Ascending aorta (tissue), 2 donors: ENCODE measurements at places on chromosomes 3 and 15. TPM values are rescaled to one million over a fixed set of nuclear protein-coding genes. Genes with fewer than 3 reads are reported as not detected.

Gene STAC
- total RNA-seq: 16.0 TPM

Gene UROC1
- not detected for total RNA-seq

Gene NMNAT3
- 1.2 TPM for total RNA-seq

Gene CELF6
- not detected for total RNA-seq

Gene TGM5
- total RNA-seq: not detected

Gene UTS2B
- total RNA-seq: 16.8 TPM

Gene BFSP2
- total RNA-seq: not detected

Gene AADACL2
- not detected for total RNA-seq

Gene HPS3
- 18.9 TPM for total RNA-seq

Gene DPPA4
- not detected for total RNA-seq

Gene IL5RA
- not detected for total RNA-seq

Gene NR2E3
- not detected for total RNA-seq

Gene TMEM207
- total RNA-seq: not detected

Gene LRRC49
- 23.1 TPM for total RNA-seq

- no peak overlapping the region for H3K27ac ChIP-seq
- no peaks in the 10 kb centered on the region for H3K27me3 ChIP-seq
- H3K4me3 ChIP-seq: no peak overlapping the region
- H3K36me3 ChIP-seq: no peaks in the 10 kb centered on the region
These were observed 35.2 kb downstream of the ABTB1 start for GRCh38 chr3:127707851-127708411.

DNA sequence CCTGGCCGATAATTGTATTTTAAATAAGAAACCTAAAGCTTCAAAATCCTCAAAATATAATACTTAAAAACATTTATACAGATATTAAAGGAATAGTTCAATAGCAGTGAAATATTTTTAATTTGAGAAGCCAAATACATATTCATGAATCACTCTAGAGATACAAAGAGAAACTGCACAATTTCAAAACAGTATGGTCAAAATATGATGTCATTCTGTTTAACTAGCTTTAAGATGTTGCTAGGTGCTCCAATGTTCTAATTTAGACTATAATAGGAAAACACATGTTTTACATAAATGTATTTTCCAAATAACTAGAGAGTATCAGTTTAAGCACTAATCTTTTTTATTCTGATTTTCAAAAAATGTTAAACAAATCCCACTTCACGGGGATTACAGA is 10.3 kb upstream of the NRROS start:
- H3K27me3 ChIP-seq: no peaks in the 10 kb centered on the region
- no peak for DNase-seq
- no peaks in the 10 kb centered on the region for H3K36me3 ChIP-seq
- no peak overlapping the region for H3K4me3 ChIP-seq
- no peaks in the 10 kb centered on the region for H3K4me1 ChIP-seq
- no peak overlapping the region for H3K27ac ChIP-seq

- H3K4me1 ChIP-seq: no peaks in the 10 kb centered on the region
- H3K36me3 ChIP-seq: peaks cover 56% of the 10 kb centered on the region
- no peak overlapping the region for H3K27ac ChIP-seq
These were observed 13.8 kb upstream of the TEX264 start for GRCh38 chr3:51657234-51657633.

- H3K36me3 ChIP-seq: no peaks in the 10 kb centered on the region
- DNase-seq: no peak
- no peak overlapping the region for H3K27ac ChIP-seq
- H3K27me3 ChIP-seq: no peaks in the 10 kb centered on the region
These were observed 177.3 kb downstream of the GAP43 start for GRCh38 chr3:115800489-115801075.

DNA sequence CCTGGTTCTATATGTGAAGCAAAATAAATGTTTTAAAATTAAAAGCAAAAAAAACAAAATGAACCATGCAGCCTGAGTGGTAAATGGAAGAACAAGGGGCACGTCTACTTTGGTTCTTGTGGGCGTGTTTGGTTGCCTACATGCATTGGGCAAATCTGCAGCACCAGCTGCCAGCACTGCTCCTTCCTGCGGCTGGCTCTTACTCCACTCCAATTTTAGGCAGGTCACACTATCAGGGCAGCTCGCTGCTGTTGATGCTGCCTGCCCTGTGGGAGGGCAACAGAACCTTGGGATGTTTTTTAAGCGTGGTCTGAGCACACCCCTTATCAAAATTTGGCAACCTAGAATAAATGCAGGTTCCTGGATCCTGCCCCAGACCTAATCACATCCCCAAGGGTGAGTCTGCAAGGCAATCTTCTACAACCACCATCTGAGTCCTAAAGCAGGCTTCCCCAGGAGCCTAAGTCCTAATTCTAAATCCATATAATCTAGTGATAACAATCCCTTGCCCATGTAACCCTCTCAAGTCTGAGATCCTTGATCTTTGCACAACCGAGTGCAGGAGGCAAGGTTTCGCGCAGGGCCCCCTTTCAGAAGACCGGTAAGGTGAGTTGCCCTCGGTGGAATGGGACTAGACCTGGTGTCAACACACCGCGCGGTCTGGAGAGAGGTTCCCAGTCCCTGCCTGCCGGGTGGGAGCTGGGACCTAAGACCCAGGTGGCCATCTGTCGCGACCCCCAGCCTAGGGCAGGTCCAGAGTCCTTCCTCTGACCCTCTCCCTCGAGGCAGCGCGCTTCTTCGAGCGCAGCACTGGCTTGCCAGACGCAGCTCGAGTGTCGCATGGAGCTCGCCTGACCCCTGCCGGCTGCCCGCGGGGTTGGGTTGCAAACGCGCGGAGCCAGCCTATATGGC is 15.9 kb downstream of the IVD start:
- no peaks in the 10 kb centered on the region for H3K27me3 ChIP-seq
- H3K27ac ChIP-seq: no peak overlapping the region
- peaks cover 13% of the 10 kb centered on the region for H3K4me1 ChIP-seq
- H3K36me3 ChIP-seq: peaks cover 16% of the 10 kb centered on the region

GRCh38 chr3:19945969-19946831 is 697 bp upstream of the RAB5A start:
- DNase-seq: peak; percentile 64
- peaks cover 21% of the 10 kb centered on the region for H3K4me1 ChIP-seq
- peak overlapping the region; percentile 100 for H3K27ac ChIP-seq
- no peaks in the 10 kb centered on the region for H3K27me3 ChIP-seq
- H3K36me3 ChIP-seq: no peaks in the 10 kb centered on the region

- no peaks in the 10 kb centered on the region for H3K27me3 ChIP-seq
- no peak for DNase-seq
- no peaks in the 10 kb centered on the region for H3K36me3 ChIP-seq
- H3K27ac ChIP-seq: no peak overlapping the region
- H3K4me3 ChIP-seq: no peak overlapping the region
These were observed 232.0 kb upstream of the STT3B start for GRCh38 chr3:31300456-31301443.

- H3K27me3 ChIP-seq: no peaks in the 10 kb centered on the region
- DNase-seq: no peak
- no peaks in the 10 kb centered on the region for H3K36me3 ChIP-seq
- H3K4me3 ChIP-seq: peak overlapping the region; percentile 96
- no peaks in the 10 kb centered on the region for H3K4me1 ChIP-seq
These were observed 491 bp upstream of the SENP7 start for GRCh38 chr3:101513419-101513986.

DNA sequence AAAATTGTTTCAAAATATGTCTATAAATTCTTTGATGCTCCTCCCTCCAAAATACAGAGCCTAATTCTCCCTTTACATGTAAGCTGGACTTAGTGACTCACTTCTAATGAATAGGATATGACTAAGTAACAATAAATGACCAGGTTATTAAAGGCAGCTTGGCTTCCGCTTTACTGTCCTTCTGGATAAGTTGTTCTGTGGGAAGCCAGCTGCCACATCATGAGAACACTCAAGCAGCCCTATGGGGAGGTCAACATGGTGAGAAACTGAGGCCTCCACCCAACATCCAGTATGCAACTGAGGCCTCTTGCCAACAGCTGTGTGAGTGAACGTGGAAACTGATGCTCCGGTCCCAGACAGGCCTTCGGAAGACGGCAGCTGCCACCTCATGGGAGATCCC is 247.3 kb upstream of the CHRM5 start:
- no peaks in the 10 kb centered on the region for H3K27me3 ChIP-seq
- H3K36me3 ChIP-seq: no peaks in the 10 kb centered on the region
- H3K4me1 ChIP-seq: no peaks in the 10 kb centered on the region
- DNase-seq: no peak

DNA sequence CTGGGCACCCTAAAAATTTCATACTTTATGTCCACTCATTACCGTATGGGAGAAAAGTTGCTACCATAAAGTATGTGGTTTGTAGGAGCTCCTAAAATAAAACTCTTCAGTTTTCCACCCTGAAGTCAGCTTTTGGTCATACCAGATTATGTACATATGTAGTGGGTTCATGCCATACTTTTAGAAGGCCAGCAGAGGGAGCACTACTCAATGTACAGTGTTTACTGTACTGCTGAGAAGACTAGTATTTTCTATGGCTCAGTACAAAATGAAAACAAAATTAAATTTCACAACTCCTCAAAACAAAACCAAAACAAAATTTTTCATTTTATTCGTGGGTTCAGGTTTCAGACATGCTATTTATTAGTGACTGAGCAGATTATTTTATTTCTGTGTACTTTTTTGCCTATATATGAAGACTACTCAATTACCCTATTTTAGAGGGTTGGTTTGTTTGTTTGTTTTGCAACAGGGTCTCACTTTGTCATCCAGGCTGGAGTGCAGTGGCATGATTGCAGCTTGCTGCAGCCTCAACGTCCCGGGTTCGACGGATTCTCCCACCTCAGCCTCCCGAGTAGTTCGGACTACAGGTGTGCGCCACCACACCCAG is 24.3 kb downstream of the NXPE3 start:
- DNase-seq: no peak
- H3K27me3 ChIP-seq: no peaks in the 10 kb centered on the region
- no peak overlapping the region for H3K27ac ChIP-seq
- H3K4me1 ChIP-seq: peaks cover 7% of the 10 kb centered on the region

- H3K4me1 ChIP-seq: no peaks in the 10 kb centered on the region
- DNase-seq: no peak
- H3K36me3 ChIP-seq: no peaks in the 10 kb centered on the region
- no peak overlapping the region for H3K27ac ChIP-seq
These were observed 38.2 kb downstream of the MAGI1 start for GRCh38 chr3:66000506-66000905.

- H3K4me3 ChIP-seq: no peak overlapping the region
- DNase-seq: no peak
- no peak overlapping the region for H3K27ac ChIP-seq
- no peaks in the 10 kb centered on the region for H3K4me1 ChIP-seq
- no peaks in the 10 kb centered on the region for H3K27me3 ChIP-seq
These were observed 16.9 kb upstream of the ZFYVE19 start for GRCh38 chr15:40789999-40790398.

- peaks cover 8% of the 10 kb centered on the region for H3K4me1 ChIP-seq
- H3K4me3 ChIP-seq: no peak overlapping the region
- H3K36me3 ChIP-seq: peaks cover 7% of the 10 kb centered on the region
- DNase-seq: no peak
- no peak overlapping the region for H3K27ac ChIP-seq
- no peaks in the 10 kb centered on the region for H3K27me3 ChIP-seq
These were observed 5.1 kb downstream of the DPH6 start for GRCh38 chr15:35540885-35541284.

DNA sequence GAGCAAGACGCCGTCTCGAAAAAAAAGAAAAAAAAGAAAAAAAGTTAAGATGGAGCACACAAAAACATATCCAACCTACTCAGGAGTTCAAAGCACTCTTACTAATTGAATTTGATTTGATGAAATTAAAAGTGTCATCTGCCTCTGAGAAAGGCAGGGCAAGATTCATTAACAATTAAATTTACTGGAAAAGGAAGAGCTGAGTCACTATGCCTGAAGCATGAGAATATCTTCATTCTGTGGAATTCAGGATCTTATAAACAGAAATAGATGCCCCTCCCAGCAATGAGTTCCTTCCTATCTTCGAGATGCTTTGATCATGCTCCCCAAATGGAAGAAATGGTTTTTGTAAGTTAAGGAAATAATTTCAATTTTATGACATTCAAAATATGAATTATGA is 61.0 kb upstream of the ST3GAL6 start:
- DNase-seq: no peak
- H3K27me3 ChIP-seq: no peaks in the 10 kb centered on the region
- H3K4me1 ChIP-seq: no peaks in the 10 kb centered on the region
- no peak overlapping the region for H3K27ac ChIP-seq
- no peak overlapping the region for H3K4me3 ChIP-seq
- no peaks in the 10 kb centered on the region for H3K36me3 ChIP-seq

GRCh38 chr3:67327582-67327981 is 326.8 kb downstream of the SUCLG2 start:
- H3K4me3 ChIP-seq: no peak overlapping the region
- H3K36me3 ChIP-seq: no peaks in the 10 kb centered on the region
- H3K27me3 ChIP-seq: no peaks in the 10 kb centered on the region
- DNase-seq: no peak

GRCh38 chr3:24502690-24503089 is 8.0 kb upstream of the THRB start:
- no peak overlapping the region for H3K27ac ChIP-seq
- no peak for DNase-seq
- H3K27me3 ChIP-seq: no peaks in the 10 kb centered on the region
- no peak overlapping the region for H3K4me3 ChIP-seq
- H3K4me1 ChIP-seq: peaks cover 3% of the 10 kb centered on the region

- H3K4me3 ChIP-seq: no peak overlapping the region
- H3K27me3 ChIP-seq: no peaks in the 10 kb centered on the region
- no peak overlapping the region for H3K27ac ChIP-seq
- H3K4me1 ChIP-seq: no peaks in the 10 kb centered on the region
These were observed 37.3 kb upstream of the BFSP2 start for GRCh38 chr3:133362539-133362938.

DNA sequence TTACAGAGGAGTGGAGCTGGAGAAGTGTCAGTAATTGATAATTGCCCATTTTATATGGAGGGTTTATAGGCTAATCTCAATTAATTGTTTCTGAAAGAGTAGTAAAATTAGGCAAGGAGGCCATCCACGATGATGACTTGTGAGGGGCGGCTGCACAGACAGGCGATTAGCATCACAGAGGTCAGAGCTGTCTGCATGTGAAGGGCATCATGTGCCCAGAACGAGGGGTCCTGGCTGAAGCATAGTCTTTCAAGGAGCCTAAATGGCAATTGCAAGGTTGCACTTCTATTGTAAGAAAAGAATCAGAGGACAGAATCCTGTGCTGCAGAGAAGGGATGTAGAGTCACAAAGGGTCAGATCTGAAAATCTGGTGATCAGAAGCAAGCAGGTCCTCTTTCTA is 196.6 kb downstream of the EBLN2 start:
- H3K36me3 ChIP-seq: no peaks in the 10 kb centered on the region
- no peak overlapping the region for H3K4me3 ChIP-seq
- no peak for DNase-seq
- no peaks in the 10 kb centered on the region for H3K4me1 ChIP-seq
- no peaks in the 10 kb centered on the region for H3K27me3 ChIP-seq

- no peak overlapping the region for H3K4me3 ChIP-seq
- peaks cover 2% of the 10 kb centered on the region for H3K4me1 ChIP-seq
- H3K36me3 ChIP-seq: no peaks in the 10 kb centered on the region
- H3K27ac ChIP-seq: no peak overlapping the region
These were observed 293.5 kb downstream of the KBTBD8 start for GRCh38 chr3:67291287-67292252.

GRCh38 chr3:85360742-85361387 is 402.1 kb downstream of the CADM2 start:
- H3K4me1 ChIP-seq: no peaks in the 10 kb centered on the region
- no peak for DNase-seq

GRCh38 chr15:96218623-96219455 is 111.7 kb upstream of the NR2F2 start:
- no peak for DNase-seq
- H3K27me3 ChIP-seq: no peaks in the 10 kb centered on the region
- no peaks in the 10 kb centered on the region for H3K36me3 ChIP-seq
- H3K27ac ChIP-seq: no peak overlapping the region
- H3K4me1 ChIP-seq: no peaks in the 10 kb centered on the region
- H3K4me3 ChIP-seq: no peak overlapping the region
